Ascending aorta (tissue), 2 donors: ENCODE measurements at places on chromosomes 3 and 15. TPM values are rescaled to one million over a fixed set of nuclear protein-coding genes. Genes with fewer than 3 reads are reported as not detected.

TMC3 gene
- total RNA-seq = not detected

CCNB2 gene
- not detected for total RNA-seq

AMIGO3 gene
- 0.43 TPM for total RNA-seq

PTH1R gene
- total RNA-seq = 10.3 TPM

- no peak overlapping the region for H3K27ac ChIP-seq
- no peaks in the 10 kb centered on the region for H3K36me3 ChIP-seq
- no peak overlapping the region for H3K4me3 ChIP-seq
- H3K4me1 ChIP-seq = no peaks in the 10 kb centered on the region
- DNase-seq = no peak
- H3K27me3 ChIP-seq = no peaks in the 10 kb centered on the region
These were observed 28.2 kb downstream of the C3orf62 start for GRCh38 chr3:49248840-49249227.

- no peak overlapping the region for H3K4me3 ChIP-seq
- no peaks in the 10 kb centered on the region for H3K4me1 ChIP-seq
- DNase-seq = no peak
- no peak overlapping the region for H3K27ac ChIP-seq
- no peaks in the 10 kb centered on the region for H3K27me3 ChIP-seq
These were observed 11.2 kb upstream of the RNU6-1 start for GRCh38 chr15:67850994-67851571.

- DNase-seq = no peak
- no peak overlapping the region for H3K27ac ChIP-seq
- H3K36me3 ChIP-seq = no peaks in the 10 kb centered on the region
- no peaks in the 10 kb centered on the region for H3K4me1 ChIP-seq
- H3K4me3 ChIP-seq = no peak overlapping the region
These were observed 266.9 kb downstream of the ZBBX start for GRCh38 chr3:167113035-167113830.

DNA sequence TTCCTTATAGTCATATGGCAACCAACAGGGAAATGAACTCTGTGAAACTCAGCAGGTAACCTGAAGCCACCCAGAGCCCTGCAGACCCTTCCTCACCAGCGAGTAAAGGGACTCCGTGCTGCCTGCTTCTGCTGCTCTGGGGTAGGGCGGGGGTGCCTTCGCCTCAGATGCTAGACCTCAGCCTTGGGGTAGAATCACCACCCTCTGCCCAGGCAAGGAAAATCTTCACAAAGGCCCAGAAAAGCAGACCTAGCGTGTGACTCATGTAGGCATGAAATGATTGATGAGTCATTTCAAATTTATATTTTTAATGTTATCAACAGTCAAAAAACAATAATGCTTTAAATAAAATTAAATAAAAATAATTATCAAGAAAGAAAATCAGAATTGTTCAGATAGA lies 6.6 kb downstream of the STIMATE start:
- peaks cover 62% of the 10 kb centered on the region for H3K4me1 ChIP-seq
- no peak for DNase-seq
- no peak overlapping the region for H3K4me3 ChIP-seq
- no peaks in the 10 kb centered on the region for H3K36me3 ChIP-seq
- no peaks in the 10 kb centered on the region for H3K27me3 ChIP-seq

GRCh38 chr3:124576565-124577493 lies 153.4 kb upstream of the UMPS start:
- H3K4me3 ChIP-seq = no peak overlapping the region
- no peak for DNase-seq
- no peak overlapping the region for H3K27ac ChIP-seq
- H3K4me1 ChIP-seq = no peaks in the 10 kb centered on the region
- H3K36me3 ChIP-seq = peaks cover 22% of the 10 kb centered on the region

DNA sequence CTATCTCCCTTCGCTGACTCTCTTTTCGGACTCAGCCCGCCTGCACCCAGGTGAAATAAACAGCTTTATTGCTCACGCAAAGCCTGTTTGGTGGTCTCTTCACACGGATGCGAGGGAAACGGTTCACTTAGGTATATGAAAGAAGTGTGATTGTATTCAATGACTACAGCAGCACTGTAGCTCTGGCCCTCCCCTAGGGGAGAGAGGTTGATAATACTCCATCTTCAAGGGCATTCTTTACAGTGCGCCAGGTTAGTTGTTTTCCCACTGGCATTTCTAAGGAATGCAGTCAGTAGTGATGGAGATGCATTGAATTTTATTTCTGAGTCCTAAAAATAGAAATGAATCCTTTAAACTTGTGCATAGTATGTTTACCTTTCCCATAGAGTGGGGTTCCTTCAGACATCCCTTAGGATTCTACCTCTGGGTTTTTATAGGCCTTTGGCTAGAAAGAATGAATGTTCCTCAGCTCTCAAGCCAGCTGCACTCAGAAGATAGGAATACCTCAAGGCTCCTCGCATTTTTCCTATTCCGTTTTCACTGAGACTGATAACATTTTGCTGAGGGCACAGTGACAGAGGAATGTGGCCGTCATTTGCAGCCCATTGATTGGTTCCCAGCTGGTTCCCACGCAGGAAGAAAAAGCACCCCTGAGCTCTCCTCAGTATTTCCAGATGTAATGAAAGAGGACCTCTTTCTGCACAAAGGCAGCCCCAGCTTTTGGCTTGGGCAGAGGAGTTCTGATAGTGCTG lies 131.8 kb upstream of the C2CD4B start:
- DNase-seq = no peak
- no peaks in the 10 kb centered on the region for H3K36me3 ChIP-seq
- H3K27me3 ChIP-seq = no peaks in the 10 kb centered on the region

DNA sequence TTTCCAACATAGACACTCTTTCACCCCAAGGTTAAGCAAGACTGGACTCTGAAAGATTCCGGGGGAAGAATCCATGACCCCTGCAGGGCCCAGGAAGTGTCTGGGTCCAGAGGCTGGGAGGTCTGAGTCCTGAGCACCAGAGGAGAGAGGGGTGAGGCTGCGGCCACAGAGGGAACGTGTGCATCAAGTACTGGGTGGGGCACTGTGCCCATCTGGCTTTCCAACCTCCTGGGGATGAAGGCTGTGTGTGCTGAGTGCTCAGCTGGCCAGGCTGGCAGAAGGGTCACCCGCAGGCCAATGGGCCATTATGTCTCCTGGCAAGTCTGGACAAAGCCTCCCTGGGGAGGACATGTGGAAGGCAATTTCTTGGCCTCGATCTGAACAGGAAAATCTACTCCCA lies 3.3 kb downstream of the CHRNA3 start:
- DNase-seq = no peak
- peaks cover 11% of the 10 kb centered on the region for H3K4me1 ChIP-seq
- H3K27ac ChIP-seq = no peak overlapping the region
- H3K36me3 ChIP-seq = no peaks in the 10 kb centered on the region

GRCh38 chr15:86796521-86796920 lies 716.9 kb downstream of the AGBL1 start:
- H3K27me3 ChIP-seq = no peaks in the 10 kb centered on the region
- H3K27ac ChIP-seq = no peak overlapping the region
- H3K4me1 ChIP-seq = no peaks in the 10 kb centered on the region

DNA sequence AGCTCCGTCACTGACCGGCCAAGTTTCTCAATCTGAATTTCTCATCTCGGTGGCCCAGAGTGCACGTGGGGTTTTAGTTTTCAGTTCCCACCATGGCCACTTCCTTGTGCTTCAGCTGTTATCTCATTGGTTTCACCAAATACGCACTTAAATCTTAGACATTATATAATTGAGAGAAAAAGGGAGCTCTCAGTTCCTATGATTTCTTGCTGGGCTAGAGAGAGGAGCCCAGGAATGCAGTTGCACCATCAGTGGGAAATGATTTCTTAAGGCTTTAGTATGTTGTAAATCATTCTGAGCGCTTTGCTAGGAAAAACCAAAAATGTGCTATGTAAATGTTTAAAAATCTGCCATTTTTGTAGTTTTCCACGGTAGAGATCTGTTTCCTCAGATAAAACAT lies 53.2 kb downstream of the OXNAD1 start:
- peaks cover 49% of the 10 kb centered on the region for H3K36me3 ChIP-seq
- no peaks in the 10 kb centered on the region for H3K4me1 ChIP-seq
- no peak for DNase-seq
- H3K27ac ChIP-seq = no peak overlapping the region

- H3K36me3 ChIP-seq = no peaks in the 10 kb centered on the region
- DNase-seq = no peak
- H3K4me3 ChIP-seq = no peak overlapping the region
- H3K27me3 ChIP-seq = no peaks in the 10 kb centered on the region
These were observed 235.0 kb downstream of the SLC9A9 start for GRCh38 chr3:143613226-143613625.

DNA sequence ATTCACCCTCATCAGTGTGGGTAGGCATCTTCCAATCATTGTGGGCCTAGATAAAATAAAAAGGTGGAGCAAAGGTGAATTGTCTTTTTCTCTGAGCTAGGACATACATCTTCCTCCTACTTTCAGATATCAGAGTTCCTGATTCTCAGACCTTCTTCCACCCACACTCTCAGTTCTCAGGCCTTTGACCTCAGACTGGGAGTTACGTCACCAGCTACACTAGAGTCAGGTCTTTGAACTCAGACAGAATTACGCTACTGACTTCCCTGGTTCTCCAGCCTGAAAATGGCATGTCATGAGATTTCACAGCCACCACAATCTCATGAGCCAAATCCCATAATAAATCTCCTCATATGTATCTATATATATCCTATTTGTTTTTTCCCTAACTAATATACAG lies 39.0 kb downstream of the STRIT1 start:
- no peaks in the 10 kb centered on the region for H3K27me3 ChIP-seq
- no peak overlapping the region for H3K4me3 ChIP-seq
- no peak for DNase-seq
- no peak overlapping the region for H3K27ac ChIP-seq
- H3K4me1 ChIP-seq = no peaks in the 10 kb centered on the region
